ENCODE measurements at places on chromosomes 16 and 17.

GRCh38 chr17:42522798-42523278 is 13.2 kb upstream of the NAGLU start:
- DNase-seq, result no peak

DNA sequence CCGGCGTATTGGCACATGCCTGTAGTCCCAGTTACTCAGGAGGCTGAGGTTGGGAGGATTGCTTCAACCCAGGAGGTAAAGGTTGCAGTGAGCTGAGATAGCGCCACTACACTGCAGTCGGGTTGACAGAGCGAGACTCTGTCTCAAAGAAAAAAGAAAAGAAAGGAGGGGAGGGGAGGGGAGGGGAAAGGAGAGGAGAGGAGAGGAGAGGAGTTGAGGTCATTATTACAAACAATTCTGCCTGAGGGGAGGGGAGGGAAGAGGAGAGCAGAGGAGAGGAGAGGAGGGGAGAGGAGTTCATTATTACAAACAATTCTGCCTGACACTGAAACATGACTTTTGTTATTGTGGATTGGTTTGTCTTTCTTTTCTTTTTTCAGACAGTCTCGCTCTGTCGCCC is 19.8 kb upstream of the ABCA5 start:
- DNase-seq, result no peak

GRCh38 chr17:62641153-62641552 is 13.7 kb downstream of the MRC2 start:
- no peak for DNase-seq

- DNase-seq, result peak; percentile 76
Measured at GRCh38 chr16:85563515-85564276, 49.4 kb upstream of the GSE1 start.

GRCh38 chr16:50152351-50152806 is 727 bp upstream of the TENT4B start:
- no peak for DNase-seq

DNA sequence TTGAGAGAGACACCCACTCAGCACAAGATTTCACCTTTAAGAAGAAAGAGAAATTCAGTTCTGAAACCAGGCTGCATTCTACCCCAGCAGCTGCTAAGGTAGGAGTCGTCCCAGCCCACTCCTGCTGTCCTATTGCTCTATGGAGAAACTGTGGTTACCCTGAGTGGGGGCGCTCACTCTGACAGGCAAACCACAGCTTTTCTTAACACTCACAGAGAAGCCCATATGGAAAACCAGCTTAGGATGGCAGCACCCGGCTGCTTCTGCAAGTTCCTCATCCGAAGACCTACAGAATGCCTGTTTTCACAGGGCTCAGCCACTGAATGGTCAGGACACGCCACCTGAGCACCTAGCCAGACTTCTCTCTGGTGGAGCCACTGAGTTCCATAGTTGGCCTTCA is 7.5 kb downstream of the ATP5PD start:
- DNase-seq, result no peak

GRCh38 chr17:31672161-31672819 is 186.8 kb downstream of the COPRS start:
- no peak for DNase-seq

- no peak for DNase-seq
Measured at GRCh38 chr16:29644338-29644857, 18.6 kb upstream of the SPN start.

DNA sequence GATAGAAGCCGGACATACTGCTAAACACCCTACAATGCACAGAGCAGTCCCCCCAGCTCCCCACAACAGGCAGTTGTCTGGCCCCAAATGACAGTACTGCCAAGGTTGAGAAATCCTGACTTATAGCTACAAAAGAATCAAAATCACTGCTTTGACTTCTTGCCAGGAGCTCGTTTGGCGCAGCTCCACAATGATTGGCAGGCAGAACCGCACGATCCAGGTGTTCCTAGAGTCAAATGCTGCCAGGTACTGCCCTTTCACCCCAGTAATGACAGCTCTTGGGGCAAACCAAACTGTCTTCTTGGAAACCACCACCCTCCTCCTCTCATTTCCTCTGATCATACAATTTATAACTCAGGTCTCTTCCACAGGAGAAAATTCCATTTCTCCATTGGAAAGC is 2.2 kb upstream of the TMC5 start:
- no peak for DNase-seq

DNA sequence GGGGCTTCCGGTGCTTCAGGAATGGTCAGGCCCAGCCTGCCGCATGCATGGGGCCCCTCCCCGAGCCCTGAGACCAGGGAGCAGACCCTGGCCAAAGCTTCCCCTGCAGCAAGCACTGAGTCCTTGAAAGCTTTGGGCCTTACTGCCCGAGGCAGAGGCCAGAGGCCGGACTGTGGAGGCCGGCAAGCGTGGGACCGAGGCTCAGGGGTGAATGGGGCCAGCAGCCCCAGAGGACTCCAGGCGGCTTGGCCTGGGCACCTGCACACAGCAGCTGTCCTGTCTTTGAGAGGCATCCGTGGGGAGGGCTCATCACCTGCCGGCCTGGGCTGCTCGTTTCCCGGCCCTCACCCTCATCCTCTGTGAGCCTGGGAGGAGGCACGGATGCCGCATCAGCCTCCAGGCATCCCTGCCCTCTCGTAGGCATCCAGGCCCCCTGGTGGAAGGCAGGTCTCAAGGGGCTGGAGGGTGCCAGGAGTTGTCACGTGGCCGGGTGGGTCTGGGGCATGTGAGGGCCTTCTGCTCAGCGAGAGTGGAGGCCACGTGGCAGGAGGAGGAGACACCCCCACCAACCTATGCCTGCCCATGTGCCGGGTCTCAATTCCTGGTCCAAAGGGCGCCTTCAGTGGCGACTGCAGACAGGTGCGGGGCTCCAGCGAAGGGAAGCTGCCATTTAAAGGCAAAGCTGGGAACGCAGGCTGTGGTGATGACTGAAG is 31.4 kb downstream of the CACNA1H start:
- no peak for DNase-seq
